Stimulated activated CD8-positive, alpha-beta memory T cell treated with anti-CD3 and anti-CD28 coated beads, Interleukin-15, amount 100 ng/mL, for 24 hours (primary cell): ENCODE measurements at places on chromosomes 1 and 21.

DNA sequence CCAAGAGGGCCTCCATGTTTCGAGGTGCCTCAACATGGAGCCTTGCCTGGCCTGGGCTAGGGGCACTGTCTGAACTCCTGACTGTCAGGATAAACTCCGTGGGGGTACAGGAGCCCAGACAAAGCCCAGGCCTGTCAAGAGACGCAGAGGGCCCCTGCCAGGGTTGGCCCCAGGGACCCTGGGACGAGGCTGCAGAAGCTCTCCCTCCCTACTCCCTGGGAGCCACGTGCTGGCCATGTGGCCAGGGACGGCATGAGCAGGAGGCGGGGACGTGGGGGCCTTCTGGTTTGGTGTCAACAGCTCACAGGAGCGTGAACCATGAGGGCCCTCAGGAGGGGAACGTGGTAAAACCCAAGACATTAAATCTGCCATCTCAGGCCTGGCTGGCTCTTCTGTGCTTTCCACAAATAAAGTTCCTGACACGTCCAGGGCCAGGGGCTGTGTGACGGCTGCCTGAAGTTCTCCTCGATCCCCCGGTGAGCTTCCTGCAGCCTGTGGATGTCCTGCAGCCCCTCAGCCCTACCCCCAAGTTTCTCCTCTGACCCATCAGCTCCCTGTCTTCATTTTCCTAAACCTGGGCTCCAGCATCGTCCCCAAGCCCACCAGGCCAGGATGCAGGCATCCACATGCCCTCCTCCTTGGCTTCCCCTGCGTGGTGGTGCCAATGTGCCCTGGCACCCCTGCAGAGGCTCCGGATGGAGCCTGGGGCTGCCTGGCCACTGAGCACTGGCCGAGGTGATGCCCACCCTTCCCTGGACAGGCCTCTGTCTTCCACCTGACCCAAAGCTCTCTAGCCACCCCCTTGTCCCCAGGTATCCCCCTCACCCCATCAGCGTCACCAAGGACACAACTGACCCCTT, 12.8 kb upstream of the LRRC3 start:
- DNase-seq: no peak

GRCh38 chr1:80453775-80454174, 1347.0 kb upstream of the ADGRL2 start:
- DNase-seq: no peak

GRCh38 chr21:34582506-34583150, 32.3 kb downstream of the RCAN1 start:
- DNase-seq: no peak

DNA sequence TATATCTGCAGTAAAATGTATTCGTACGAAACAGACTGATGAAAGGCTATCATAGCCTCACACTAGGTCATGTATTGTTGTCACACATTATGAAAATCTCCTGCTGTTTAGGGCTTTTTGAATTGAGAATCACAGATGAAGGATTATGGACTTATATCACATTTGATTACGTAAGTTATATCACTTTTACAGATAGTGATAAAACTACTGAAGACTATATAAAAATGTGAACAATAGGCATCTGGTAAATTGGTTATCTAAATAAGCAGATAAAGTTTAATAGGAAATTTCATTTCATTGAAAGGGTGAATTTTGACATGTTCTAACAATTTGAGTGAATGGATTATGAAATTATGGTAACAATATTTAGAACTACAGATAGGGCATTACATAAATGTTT, 20.0 kb downstream of the LAMC1 start:
- DNase-seq: no peak

GRCh38 chr1:204940591-204940990, 69.9 kb downstream of the NFASC start:
- DNase-seq: no peak

DNA sequence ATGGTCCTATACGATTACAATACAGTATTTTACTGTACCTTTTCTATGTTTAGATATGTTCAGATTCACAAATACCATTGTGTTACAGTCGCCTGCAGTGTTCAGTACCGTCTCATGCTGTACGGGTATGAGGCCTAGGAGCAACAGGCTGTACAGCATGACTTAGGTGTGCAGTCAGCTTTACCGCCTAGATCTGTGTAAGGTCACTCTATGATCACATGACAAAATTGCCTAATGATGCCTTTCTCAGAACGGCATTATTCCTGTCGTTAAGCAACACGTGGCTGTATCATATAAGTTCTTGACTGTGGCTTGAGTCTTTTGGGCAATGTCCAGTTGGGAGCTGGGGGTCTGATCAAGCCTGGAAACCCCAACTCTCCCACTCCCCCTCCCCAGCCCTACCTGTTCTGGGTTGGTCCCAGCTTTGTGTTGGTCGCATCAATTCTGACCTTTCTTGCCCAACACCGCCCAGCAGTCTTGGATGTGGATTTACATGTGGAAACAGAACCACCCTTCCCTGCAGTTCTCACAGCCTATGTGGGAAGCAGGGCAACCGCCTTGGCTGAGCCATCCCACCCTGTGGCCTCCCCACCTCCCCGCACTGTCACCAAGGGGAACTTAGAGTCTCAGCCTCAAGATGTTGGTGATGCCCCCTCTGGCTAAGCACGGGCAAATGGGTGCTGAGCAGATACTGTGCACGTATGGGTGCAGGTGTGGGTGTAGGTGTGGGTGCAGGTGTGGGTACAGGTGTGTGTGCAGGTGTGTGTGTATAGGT, 80.2 kb upstream of the ACTL8 start:
- no peak for DNase-seq

GRCh38 chr1:56187405-56187804, 392.0 kb downstream of the PLPP3 start:
- DNase-seq: no peak

DNA sequence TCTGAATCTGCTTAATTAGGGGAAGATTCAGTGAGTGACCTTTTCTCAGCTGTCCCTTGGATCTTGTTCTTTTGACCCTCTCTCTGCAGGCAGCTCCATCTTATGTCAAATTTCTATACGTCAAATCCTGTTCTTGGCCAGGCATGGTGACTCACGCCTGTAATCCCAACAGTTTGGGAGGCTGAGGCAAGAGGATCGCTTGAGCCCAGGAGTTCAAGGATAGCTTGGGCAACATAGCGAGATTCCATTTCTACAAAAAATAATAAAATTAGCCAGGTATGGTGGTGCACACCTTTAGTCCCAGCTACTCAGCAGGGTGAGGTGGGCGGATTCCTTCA, 12.3 kb upstream of the CDC42 start:
- DNase-seq: no peak

DNA sequence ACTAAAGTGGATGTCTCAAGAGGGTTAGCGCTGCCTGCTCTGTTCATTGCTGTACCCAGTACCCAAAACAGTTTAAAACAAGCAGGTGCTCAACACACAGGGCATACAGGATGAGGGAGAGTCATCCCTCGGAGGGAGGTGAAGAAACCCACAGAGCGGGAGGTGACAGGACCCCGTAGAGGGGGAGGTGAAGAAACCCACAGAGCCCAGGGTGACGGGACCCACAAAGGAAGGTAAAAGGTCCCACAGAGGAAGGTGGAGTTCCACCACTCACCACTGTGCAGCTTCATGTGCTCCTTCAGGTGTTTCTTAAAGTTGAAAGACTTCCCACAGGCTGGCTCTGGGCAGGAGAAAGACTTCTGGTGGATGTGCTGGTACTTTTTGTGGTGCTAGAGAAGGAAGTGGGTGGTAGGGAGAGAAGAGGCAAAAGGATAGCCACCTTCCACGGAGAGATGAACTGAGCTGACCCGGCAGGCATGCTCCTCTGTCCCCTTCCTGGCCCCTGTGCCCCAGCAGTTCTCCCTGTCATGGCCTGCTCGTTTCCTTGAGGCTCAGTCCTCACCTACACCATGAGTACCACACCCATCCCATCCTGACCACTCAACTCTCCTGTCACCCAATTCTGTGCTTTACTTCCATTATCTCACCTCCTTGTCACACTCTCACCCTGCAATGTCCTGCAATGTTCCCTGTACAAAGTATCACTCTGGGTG, 5.1 kb downstream of the ZNF692 start:
- DNase-seq: no peak

DNA sequence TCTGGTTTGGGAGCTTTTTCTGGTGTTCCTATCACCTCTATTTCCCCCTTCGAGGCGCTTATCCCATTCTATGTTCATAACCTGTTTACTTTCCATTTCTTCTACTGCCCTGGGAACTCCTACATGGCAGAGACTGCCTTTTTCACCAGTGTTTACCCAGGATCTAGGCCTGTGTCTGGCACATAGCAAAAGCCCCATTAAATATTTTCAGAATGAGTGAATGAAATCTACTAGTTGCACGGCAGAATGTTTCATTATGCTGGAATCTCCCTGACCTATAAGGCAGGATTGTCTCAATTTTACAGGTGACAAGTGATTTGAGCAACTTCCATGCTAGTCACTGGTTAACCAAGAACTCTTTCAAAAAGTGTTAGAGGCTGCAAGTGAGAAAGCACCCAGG, 70.1 kb downstream of the PGM1 start:
- no peak for DNase-seq

GRCh38 chr1:53678938-53679825, 59.8 kb downstream of the GLIS1 start:
- no peak for DNase-seq

DNA sequence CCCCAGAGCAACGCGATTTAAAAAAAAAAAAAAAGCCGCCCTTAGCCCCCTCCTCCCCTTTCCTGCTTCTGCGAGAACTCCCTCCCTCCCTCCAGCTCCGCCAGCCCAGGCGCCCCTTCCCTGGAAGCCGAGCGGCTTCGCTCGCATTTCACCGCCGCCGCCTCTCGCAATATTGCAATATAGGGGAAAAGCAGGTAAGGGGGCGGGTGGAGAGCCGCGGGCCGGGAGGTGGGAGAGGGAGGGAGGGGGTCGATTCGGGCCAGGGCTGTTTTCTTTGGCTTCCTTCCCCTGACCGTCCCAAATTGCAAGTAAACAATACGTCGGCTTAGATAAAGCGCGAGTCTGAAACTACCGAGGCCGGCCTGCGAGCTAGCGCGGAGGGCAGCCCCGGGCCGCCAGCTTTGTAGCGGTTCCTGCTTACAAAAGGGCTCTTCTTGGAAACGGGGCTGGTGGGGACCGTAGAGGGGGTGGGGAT, 408 bp downstream of the LMO4 start:
- DNase-seq: no peak

GRCh38 chr1:157044326-157044725, 1.2 kb downstream of the ARHGEF11 start:
- DNase-seq: no peak

DNA sequence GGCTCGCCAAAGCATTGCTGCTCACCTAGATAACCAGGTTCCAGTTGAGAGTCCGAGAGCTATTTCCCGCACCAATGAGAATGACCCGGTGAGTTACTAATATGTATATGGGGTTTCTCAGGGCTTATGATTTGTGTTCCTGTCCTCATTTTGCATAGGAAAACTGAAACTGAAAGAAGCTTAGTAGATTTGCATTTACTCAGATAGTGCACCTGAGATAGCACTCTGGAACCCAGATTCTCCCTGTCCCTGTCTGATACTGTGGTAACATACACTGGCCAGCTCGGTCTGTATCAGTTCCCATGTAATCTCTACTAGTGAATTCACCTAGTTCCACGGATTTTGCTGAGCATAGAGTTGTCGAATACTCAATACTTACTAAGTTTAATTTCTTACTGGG, 28.1 kb downstream of the DAP3 start:
- no peak for DNase-seq

GRCh38 chr1:116407033-116407432, 34.0 kb downstream of the ATP1A1 start:
- DNase-seq: no peak

DNA sequence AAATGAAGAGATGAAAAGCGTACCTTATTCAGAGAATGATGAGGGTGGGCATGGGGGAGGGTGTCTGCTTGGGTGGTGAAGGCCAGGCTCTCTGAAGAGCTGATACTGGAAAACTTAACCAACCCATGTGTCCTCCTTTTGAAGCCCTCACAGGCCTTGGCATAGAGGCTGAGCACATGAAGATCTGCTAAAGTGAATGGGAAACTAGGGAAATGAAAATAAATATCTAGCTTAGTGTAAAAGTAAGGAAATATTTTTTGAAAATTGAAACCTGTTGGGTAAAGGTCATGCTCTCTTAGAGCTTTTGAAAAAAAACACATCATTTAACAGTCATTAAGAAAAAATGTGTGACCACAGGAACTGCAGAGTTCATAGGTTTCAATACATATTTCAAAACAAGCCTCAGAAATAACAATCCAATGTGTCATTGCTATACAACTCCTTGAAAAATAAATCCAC, 40.5 kb upstream of the RALGPS2 start:
- DNase-seq: no peak

GRCh38 chr1:174005032-174005431, 17.1 kb downstream of the RC3H1 start:
- DNase-seq: no peak

- no peak for DNase-seq
These were observed 530.4 kb upstream of the PTBP2 start for GRCh38 chr1:96191165-96191564.

DNA sequence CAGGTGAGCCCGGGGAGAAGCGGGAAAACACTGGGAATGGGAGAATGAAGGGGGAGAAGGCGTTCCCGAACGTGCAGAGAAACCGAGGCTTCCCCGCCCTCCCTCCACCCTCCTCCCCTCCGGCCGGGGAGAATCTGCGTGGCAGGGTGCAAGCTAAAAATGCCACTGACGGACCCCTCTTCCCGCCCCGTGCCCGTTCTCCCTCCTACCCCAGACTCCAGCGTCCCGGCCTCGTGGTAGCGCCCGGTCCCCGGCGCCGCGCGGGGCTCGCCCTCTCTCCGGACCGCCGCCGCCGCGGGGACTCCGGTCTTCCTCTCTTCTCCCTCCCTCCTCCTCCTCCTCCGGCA, 81.6 kb upstream of the AK4 start:
- DNase-seq: no peak

- no peak for DNase-seq
These were observed 111.8 kb downstream of the TAS1R2 start for GRCh38 chr1:18747671-18748070.

GRCh38 chr21:33478935-33479678, 667 bp downstream of the TMEM50B start:
- no peak for DNase-seq

- no peak for DNase-seq
These were observed 148.0 kb downstream of the GALNT2 start for GRCh38 chr1:230215031-230215430.

- DNase-seq: no peak
These were observed 8.1 kb downstream of the ADPRS start for GRCh38 chr1:36096500-36097432.

DNA sequence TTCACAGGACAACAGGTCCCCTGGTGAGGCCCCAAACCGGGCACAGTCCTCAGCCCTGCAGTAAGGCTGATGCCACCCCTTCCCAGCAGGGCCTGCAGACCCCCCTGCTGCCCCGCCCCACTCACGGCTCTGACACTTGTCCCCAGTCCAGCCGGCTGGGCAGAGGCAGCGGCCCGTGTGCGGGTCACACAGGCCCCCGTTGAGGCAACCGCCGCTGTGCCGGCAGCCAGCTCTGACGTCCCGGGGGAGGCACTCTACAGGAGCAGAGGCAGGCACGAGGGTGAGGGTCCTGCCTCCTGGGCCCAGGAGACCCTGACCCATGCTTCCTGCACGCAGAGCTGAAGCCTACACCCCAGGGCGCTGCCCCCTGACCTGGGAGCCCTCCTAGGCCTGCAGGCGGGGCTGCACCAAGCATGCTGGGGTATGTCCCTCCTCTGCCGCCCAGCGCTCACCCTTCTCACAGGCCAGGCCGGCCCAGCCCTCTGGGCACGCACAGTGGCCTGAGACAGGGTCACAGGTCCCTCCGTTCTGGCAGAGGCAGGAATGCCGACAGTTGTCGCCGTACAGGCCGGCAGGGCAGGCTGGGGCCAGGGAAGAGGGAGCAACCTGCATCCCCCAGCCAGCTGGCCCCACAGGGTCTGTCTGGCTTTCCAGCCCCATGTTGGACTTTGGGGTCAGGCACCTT, 43.9 kb downstream of the ARHGEF16 start:
- no peak for DNase-seq
